ENCODE measurements at places on chromosomes 7 and 10. TPM values are rescaled to one million over a fixed set of nuclear protein-coding genes. Genes with fewer than 3 reads are reported as not detected.

The TRRAP gene
- 20.6 TPM for total RNA-seq

The ETV1 gene
- 26.4 TPM for total RNA-seq

The C10orf62 gene
- total RNA-seq = not detected

The CRHR2 gene
- total RNA-seq = not detected

The PTTG1IP2 gene
- total RNA-seq = not detected

The OGDHL gene
- total RNA-seq = under 0.01 TPM

The C10orf105 gene
- total RNA-seq = under 0.01 TPM

The PDZD7 gene
- 1.3 TPM for total RNA-seq

The CNPY1 gene
- not detected for total RNA-seq

The GPR158 gene
- total RNA-seq = 0.33 TPM

The FEZF1 gene
- not detected for total RNA-seq

The SLC18A2 gene
- not detected for total RNA-seq

The FBXL13 gene
- total RNA-seq = 0.66 TPM

The LEP gene
- total RNA-seq = 2.8 TPM

The PIP gene
- not detected for total RNA-seq

The MINDY4 gene
- total RNA-seq = 4.1 TPM

The OR2A7 gene
- total RNA-seq = 0.50 TPM

The SSBP1 gene
- total RNA-seq = 131 TPM

The NPY4R gene
- not detected for total RNA-seq

The RNF32 gene
- total RNA-seq = 2.8 TPM

The TFPI2 gene
- total RNA-seq = 14.4 TPM

The OPN4 gene
- total RNA-seq = not detected

The GIMAP8 gene
- under 0.01 TPM for total RNA-seq

The LRIT1 gene
- total RNA-seq = not detected

The TMEM60 gene
- 24.4 TPM for total RNA-seq

The PRKAG2 gene
- 11.9 TPM for total RNA-seq

The SEMA4G gene
- 1.8 TPM for total RNA-seq

The C7orf25 gene
- 8.8 TPM for total RNA-seq

The ZNF425 gene
- 4.6 TPM for total RNA-seq

The OR6B1 gene
- total RNA-seq = not detected

The ZNF804B gene
- not detected for total RNA-seq

The SPAM1 gene
- not detected for total RNA-seq

The EBF3 gene
- total RNA-seq = under 0.01 TPM

The UBE3C gene
- 91.0 TPM for total RNA-seq

The LMBR1 gene
- 41.6 TPM for total RNA-seq

The GPR141 gene
- total RNA-seq = under 0.01 TPM

The SLC13A1 gene
- not detected for total RNA-seq

The ZNF736 gene
- 10.2 TPM for total RNA-seq

The TMEM196 gene
- not detected for total RNA-seq

The MYH16 gene
- total RNA-seq = not detected

The PILRA gene
- total RNA-seq = 0.33 TPM

The PLAU gene
- total RNA-seq = 60.1 TPM

The MYL7 gene
- total RNA-seq = not detected

The HMX2 gene
- not detected for total RNA-seq

The PTN gene
- 13.9 TPM for total RNA-seq

The CPVL gene
- total RNA-seq = 0.51 TPM

The ERVW-1 gene
- total RNA-seq = not detected

The NKX2-3 gene
- total RNA-seq = not detected

The ZPBP gene
- not detected for total RNA-seq

The EZH2 gene
- total RNA-seq = 6.7 TPM

The NODAL gene
- total RNA-seq = not detected

The UCN3 gene
- not detected for total RNA-seq

The RADIL gene
- 0.33 TPM for total RNA-seq
